ENCODE measurements at places on chromosomes 5 and 9.

- no peak for DNase-seq
Observed at GRCh38 chr5:40495237-40495635, 184.5 kb upstream of the PTGER4 start.

DNA sequence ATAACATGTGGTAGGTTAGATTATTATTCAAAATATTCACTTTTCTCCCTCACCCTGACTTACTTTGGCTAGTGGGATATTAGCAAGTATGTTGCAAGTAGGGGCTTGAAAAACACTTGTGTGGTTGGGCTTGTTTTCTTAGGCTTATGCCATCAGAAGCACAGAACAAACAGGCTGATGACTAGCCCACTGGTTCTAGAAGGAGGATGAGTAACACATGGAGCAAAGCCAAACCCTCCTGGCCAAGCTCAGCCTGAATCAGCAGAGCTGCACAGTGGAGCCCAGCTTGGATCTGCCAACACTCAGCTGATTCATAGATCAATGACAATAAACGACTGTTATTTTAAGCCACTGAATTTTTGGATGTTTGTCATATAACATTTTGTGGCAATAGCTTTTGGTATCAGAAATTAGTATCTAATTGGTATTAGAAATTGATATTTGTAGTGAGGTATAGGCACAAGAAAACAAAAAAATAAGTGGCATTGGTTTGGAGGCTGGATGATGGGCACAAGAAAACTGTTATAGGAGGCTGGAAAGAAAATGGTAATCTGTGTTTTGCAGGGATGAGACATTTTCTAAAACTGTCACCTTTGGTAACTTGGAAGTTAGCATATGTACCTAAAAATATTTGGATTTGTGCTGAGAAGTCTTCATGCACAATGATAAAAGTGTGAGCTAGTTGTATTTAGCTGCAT lies 46.1 kb upstream of the ZBED3 start:
- DNase-seq, result no peak

GRCh38 chr5:137706841-137707240 lies 29.0 kb downstream of the KLHL3 start:
- DNase-seq, result no peak

GRCh38 chr5:180021900-180022299 lies 49.7 kb downstream of the RNF130 start:
- no peak for DNase-seq

- DNase-seq, result no peak
Observed at GRCh38 chr9:99401680-99402504, 179.8 kb downstream of the SEC61B start.

GRCh38 chr5:173664154-173664526 lies 47.7 kb upstream of the BOD1 start:
- no peak for DNase-seq

- no peak for DNase-seq
Observed at GRCh38 chr5:135950611-135951010, 4.2 kb downstream of the LECT2 start.

DNA sequence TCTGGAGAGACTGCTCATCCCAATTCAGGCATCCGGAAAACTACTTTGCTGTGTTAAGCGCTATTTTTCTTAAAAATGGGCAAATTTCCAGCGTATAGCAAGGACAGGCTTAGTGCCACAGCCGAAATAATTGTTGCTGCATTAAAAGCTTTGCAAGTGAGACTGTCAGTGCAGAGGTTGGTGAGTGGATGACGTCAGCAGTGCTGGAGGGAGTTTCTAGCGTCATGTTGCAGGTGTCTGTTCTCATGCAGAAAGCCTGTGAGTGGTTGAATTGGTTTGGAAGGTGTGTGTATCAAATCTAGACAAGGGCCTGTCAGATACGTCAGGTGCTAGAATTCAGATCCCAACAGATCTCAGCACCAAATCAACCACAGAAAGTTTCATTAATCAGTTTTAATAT lies 204.4 kb downstream of the TRIO start:
- no peak for DNase-seq

DNA sequence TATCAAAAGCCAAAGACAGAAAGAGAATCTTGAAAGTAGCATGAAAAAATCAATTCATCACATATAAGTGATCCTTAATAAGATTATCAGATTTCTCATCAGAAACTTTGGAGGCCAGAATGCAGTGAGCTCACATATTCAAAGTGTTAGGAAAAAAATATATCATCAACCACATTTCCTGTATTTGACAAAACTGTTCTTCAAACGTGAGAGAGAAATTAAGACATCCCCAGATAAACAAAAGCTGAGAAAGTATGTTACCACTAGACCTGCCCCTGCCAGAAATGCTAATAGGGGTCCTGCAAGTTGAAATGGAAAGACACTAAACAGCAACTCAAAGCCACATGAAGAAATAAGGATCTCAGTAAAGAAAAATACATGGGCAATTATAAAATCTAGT lies 29.9 kb downstream of the HACD4 start:
- DNase-seq, result no peak

DNA sequence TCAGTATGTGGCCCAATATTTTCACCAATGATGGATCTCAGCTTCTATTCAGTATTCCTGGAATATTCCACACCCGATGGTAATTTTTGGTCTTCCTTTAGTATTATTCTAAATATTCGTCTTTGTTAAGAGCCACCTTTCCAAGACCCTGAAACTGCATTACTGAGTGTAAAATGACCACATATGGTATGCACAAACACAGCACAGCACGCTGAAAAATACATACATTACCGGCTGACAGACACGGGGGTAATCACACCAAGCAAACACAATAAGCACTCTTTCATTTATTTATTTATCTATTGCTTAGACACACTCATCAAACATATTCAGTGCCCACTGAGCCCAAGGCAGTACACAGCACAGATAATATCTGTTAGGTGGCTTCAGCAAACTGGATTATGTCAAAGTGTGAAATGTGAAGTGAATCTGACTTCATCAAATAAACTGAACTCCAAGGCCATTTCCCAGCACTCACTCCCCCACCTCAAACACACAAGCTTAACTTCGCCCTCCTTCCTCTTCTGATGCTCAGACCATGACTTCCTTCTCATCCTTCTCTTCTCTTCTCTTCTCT lies 1637.8 kb upstream of the C9orf72 start:
- DNase-seq, result no peak

GRCh38 chr5:139808481-139809330 lies 13.1 kb downstream of the PSD2 start:
- DNase-seq, result no peak

DNA sequence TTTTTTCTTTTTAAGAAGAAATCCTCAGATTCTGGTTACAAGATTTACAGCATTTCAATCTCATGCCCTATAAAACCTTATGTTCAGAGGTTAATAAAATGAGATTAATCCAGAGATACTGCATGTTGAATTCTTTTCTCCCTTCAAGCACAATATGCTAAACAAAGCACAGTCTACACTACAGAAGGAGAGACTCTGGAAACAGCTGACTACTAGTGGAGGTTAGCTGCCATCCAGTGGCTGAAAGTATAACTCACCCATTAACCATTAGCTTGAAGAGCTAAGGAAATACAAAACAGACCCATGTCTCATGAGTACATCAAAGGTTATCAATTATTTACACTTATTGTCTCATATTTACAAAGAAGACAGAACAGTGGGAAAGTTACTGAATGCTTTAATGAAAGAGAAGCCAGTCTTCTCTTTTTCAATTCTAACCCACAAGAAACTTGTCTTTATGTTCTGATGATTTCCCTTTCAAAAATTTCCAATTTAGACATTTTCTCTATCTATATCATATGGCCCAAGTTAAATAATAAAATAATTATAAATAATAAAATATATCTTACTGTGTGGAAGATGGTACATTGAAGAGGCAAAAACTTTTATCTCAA lies 12.7 kb upstream of the DNAH5 start:
- peak; percentile 46 for DNase-seq

GRCh38 chr5:168274406-168274805 lies 17.0 kb upstream of the WWC1 start:
- DNase-seq, result no peak

GRCh38 chr9:99748676-99749075 lies 73.0 kb upstream of the NR4A3 start:
- DNase-seq, result no peak

GRCh38 chr9:31146485-31147166 lies 1237.8 kb upstream of the ACO1 start:
- no peak for DNase-seq

DNA sequence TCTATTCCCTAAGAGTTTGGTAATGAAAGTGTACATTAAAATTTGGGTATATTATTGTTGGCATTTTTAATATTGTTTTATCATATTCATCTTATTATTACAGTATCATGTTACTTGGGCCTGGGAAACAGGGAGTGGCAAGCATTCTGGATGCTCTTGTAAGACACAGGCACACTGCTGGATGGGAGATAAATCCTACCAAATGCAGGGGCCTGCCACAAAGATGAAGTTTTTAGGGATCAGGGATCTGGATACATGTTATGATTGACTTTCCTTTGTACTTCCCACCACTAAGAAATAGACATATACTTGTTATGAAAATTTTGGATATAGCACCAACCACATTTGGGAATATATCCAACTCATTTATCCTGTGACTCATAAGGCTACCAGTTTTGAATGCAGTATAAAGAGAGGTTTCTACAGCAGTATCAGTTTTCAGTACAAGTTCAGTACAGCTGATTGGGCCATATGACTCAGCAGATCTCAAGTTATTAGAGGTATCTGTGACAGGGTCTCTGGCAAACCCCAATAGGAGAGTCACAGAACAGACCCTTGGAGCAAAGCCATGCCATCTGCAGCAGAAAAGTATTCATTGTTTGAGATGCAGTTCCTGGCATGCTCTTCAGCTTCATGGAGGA lies 360.1 kb downstream of the DMAC1 start:
- DNase-seq, result no peak

- DNase-seq, result no peak
Observed at GRCh38 chr5:134608555-134608954, 24.1 kb downstream of the SAR1B start.

Measured in NCI-H1417 treated with DMSO at 0.1 percent for 48 hours (cell line).